ENCODE measurements at places on chromosomes 7 and 10.
A peak's percentile ranks its signal among the peaks of the same experiment; 100 is the strongest.

DNA sequence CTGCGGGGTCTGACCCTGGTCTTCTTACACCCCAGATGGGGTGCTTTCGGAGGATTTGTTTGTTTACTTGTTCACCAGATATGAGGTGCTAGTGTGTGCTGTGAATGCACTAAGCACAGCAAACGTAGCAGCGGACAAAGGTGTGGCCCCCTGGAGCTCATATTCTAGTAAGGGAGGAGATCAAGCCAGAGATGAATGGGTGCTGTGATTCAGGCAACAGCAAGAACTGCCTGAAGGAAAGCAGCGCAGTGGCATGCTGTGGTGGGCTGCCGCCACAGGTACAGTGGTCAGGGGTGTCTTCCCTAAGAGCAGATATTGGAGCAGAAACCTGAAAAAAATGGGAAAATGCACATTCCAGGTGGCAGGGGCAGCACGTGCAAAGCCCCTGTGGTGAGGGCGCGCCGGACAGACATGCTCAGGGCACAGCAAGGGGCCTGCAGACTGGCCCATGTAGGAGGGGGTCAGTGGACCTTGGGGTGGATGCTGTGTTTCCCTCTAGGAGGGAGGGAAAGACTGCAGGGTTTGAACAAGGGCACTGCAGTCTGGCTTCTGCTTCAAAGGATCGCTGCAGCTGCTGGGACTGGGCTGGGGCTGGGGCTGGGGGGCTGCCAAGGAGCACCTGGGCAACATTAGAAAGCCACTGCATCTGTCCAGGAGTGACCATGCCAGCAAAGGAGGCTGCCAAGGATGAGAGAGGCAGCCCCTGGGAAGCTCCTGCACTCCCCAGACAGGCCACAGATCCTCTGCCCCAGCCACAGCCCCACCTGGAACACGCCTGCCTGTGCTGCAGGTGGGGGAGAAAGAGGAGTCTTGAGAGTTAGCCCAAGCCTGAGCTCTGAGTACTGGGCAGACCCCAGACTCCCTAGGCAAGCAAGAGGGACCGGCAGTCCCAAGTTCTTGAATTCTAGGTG is 927 bp upstream of the DEPP1 start:
- DNase-seq: no peak

DNA sequence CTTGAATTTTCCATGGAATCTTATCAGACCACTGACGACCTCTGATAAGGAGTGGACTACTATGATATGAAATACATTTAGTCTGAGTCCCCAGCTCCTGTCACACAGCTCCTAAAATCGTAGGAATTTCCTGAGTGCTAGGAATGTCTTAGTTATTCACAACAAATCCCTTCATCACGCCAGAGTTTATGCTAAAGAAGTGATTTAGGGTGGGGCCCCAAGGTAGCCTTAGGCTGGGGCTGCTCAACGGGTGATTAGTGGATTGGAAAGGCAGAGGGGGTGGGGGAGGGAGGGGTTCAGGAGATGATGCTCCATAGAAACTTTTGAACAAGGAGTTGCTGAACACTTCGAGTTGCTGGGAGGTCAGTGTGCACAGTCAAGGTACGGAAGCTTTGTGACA is 7.0 kb upstream of the TET1 start:
- no peak for DNase-seq

DNA sequence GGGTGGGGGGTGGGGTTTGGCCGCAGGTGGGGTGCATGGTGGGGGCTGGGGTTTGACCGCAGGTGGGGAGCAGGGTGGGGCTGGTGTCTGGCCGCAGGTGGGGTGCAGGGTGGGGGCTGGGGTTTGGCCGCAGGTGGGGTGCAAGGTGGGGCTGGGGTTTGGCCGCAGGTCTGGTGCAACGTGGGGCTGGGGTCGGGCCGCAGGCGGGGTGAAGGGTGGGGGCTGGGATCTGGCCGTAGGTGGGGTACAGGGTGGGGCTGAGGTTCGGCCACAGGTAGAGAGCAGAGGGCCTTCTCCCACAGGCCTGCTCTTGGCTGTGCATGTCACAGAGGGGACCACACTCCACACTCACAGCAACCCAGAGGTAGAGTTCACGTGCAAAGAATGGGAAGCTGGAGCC is 586.6 kb downstream of the PTPRN2 start:
- no peak for DNase-seq

GRCh38 chr7:39621784-39622411 is 1.5 kb upstream of the RALA start:
- no peak for DNase-seq

- peak; percentile 86 for DNase-seq
Measured at GRCh38 chr7:113118074-113118959, at the start of gene SMIM30. Gene SMIM30 (minus strand): TSS chr7:113118554. CDS start chr7:113117578, 976 bp downstream.

DNA sequence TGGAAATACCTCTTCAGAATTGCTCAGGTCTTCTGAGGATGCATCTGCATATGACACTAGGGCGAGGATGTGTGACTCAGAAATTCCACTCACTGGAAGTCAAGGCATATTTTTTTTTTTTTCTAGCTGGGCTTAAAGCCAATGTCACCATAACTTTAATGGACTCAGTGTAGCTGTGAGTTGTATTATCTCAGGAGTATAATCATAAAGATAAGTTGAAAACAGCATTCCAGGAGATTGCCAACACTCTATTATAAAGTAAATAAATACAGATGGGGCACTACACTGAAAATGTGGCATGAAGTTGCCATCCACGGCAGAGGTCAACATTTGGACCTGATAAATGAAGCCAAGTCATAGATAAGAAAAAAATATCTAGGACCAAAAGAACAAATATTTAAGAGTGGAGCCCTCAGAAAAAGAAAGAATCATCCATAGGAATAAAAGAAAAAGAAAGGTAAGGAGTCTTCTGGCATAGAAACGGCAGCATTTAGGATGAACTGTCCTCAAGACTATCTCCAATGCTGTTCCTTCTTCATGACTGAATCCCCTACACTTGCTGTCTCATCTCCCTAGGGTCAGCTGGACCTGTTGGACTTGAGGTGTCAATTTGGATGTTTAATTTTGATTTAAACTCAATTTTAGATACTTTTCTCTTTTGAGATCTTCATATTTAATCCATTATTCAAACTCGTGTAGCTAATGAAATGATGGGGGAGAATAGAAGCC is 72.9 kb upstream of the CAV2 start:
- DNase-seq: no peak

- DNase-seq: no peak
Measured at GRCh38 chr7:108114117-108114841, 15.9 kb downstream of the LAMB4 start.

GRCh38 chr10:66980246-66980815 is 54.5 kb downstream of the LRRTM3 start:
- DNase-seq: no peak

GRCh38 chr10:7340179-7340874 is 70.5 kb downstream of the SFMBT2 start:
- DNase-seq: no peak

- no peak for DNase-seq
Measured at GRCh38 chr7:48522692-48523091, 351.4 kb downstream of the ABCA13 start.

DNA sequence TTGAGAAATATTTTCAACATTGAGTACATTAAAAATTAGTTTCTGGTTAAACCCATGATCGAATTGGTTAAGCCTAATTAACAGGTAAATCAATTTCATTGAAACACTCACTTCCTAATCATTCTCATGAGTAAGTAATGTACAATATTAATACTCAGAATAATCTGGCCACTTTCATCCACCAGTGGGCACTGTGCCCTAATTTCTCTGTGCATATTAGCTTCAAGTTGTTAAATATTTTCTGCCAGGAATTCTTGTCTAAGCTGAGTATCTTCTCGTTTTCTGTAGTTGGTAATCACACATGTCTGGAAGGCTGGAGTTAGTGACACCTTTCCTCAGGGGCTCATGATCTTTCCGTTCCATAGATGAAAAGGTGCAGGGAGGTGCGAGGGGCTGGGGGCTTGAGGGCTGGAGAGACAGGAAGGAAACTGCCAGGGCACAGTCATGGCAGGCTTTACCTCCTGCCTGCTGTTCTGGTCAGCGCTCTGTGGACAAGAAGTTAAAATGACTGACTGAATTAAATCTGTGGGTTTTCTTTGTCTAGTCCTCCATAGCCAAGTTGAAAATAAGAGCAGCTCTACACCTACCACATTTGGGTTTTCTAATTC is 71.9 kb downstream of the WIPF3 start:
- DNase-seq: no peak

DNA sequence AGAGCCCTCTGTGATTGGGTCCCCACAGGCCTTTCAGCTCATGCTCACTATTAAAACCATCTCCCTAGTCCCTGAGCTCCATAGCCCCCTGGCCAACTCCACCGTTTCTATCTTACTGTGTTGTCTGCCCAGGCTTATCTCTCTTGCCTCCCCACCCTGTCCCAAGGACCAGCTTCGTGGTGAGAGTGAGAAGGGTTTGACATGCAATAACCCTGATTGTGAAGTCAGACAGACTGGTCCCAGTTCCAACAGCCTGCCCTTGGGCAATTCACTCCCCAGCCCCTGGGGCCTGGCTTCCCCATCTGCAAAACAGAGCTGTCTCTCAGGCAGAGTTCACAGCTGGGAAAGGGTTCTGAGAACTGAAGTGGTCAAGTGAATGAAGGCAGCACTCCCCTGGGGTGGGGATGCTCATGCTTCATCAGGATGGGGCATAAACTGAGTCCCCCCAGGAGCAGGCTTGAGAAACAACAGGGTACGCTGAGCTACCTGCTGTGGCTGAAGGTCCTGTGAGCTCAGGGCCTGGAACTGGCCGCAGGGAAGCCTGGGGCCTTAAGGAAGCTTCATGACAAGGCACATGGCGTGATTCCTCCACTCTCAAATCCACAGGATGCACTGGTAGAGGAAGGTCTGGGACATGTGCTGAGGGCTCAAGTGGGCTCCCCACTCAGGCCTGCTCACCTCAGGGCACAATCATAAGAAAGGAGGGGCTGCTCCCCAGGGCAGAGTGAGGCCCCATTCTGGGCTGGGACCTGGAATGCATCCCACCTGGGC is 1.8 kb upstream of the PPIF start:
- DNase-seq: peak; percentile 51

DNA sequence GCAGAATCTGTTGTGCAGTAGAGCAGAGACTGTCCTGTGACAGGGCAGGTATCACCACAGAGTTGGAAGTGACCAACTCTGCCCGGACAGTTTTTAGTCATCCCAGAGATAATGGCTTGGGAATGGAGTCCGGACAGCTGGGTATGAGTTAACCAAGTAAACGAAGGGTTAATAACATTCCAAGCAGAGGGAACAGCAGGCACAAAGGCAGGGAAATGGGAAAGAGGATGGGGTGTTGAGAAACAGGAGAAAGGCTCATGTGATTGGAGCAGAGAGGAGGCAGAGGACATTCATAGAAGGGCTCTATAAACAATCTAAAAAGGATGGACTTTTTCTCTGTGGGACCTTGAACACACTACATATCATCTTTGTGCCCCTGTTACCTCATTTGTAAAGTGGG is 132.2 kb upstream of the YAE1 start:
- DNase-seq: no peak

GRCh38 chr7:57482-58255 is 134.7 kb upstream of the FAM20C start:
- DNase-seq: peak; percentile 36

DNA sequence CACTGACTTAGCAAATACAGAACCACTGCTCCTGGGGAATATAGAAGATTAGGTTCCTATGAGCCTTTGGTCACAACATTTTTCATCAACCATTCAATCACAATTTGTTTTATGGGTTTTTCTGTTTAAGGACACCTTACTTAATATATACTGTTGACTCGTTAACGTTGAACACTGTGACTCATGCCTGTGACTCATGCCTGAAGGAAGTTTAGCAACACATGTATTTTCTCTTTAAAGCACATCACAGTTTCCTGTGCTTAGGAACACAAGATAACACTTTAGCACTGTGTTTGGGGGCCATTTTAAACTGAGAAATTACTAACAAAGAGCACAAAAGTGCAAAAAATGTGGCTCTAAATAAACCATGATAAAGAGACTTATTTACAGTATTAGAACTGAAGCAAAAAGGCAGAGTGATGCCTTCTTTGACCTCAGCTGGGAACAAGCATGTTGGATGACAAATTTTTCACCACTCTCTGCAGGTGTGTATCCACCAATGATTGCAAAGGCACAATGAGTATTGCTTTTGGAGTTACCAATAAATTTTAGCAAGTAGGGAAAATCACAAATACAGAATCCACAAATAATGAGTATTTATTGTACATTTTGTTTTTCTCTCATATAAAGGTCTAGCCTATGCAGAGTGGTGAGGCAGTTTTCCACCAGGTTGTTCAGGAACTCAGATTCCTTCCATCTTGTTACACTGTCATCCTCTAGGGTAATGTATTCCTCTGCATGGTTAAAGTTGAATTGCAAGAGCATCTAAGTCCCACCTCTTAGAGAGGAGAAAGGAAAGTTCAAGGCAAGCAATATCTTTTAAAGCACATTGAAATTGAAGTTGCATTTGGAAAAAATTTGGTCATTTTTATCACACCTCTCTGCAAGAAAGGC is 7.3 kb downstream of the FGFBP3 start:
- no peak for DNase-seq

DNA sequence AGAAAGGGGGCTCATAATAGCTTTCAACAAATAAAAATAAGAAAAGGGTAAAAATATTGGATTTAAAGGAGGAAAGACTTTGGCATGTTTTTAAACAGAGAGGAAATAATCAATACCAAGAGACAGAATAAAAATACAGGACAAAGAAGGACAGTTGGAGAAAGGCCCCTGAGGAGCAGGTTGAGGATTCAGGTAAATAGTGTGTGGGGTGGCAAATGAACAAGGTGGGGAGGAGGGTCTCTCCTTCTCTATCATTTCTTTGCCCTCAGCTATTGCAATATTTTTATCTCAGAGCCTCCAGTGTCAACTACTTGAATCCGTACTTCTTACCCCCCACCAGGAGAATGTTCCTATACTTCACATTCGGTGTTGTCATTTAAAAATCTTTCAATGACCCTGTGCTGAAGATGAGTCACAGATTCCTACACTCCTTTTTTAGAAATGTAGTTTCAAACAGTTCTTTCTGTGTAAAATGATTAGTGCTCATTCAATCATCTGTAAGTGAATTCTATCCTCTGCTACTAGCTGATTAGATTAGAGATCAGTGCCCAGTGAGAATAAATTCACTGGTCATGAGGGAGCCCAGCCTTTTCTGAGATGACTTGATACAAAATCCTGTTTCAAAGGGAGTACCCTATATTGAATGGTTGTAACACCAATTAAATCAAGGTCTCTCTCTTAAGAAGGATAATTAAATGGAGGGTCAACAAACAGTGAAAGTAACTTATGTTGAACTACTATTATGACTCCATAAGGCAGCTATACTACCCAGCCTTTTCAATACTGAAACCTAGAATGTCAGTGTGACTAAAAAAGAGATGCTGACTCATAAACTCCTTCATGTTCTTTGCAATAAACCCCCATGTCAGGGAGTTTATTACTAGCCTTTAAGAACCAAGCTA is 50.4 kb upstream of the WNT16 start:
- no peak for DNase-seq
